Calu3 (cell line): ENCODE measurements at places on chromosomes 16 and 17. TPM values are rescaled to one million over a fixed set of nuclear protein-coding genes. Genes with fewer than 3 reads are reported as not detected.

- no peak overlapping the region for H3K4me3 ChIP-seq
- H3K4me1 ChIP-seq, result no peaks in the 10 kb centered on the region
- DNase-seq, result no peak
- no peaks in the 10 kb centered on the region for H3K27me3 ChIP-seq
- peaks cover 6% of the 10 kb centered on the region for H3K36me3 ChIP-seq
- H3K27ac ChIP-seq, result no peak overlapping the region
Measured at GRCh38 chr17:2238432-2239169, 65.0 kb downstream of the SMG6 start.

DNA sequence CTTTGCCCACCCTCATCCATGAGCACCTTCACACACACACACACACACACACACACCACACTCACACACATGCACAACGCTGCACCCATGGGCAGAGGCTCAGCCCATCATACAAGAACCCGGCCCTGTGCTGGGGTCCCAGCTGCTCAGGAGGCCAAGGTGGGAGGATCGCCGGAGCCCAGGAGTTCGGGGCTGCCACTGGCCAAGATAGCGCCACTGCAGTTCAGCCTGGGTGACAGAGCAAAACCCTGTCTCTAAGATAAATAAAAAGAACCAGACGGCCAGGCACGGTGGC lies 3.4 kb upstream of the FSCN2 start:
- H3K27ac ChIP-seq, result no peak overlapping the region
- H3K4me1 ChIP-seq, result no peaks in the 10 kb centered on the region
- no peak overlapping the region for H3K4me3 ChIP-seq
- no peak for DNase-seq
- peaks cover 35% of the 10 kb centered on the region for H3K36me3 ChIP-seq

GRCh38 chr17:11514981-11515680 lies 83.1 kb upstream of the DNAH9 start:
- H3K4me3 ChIP-seq, result no peak overlapping the region
- no peaks in the 10 kb centered on the region for H3K27me3 ChIP-seq
- no peaks in the 10 kb centered on the region for H3K36me3 ChIP-seq

The CCL17 gene
- not detected in 2 replicates for total RNA-seq

DNA sequence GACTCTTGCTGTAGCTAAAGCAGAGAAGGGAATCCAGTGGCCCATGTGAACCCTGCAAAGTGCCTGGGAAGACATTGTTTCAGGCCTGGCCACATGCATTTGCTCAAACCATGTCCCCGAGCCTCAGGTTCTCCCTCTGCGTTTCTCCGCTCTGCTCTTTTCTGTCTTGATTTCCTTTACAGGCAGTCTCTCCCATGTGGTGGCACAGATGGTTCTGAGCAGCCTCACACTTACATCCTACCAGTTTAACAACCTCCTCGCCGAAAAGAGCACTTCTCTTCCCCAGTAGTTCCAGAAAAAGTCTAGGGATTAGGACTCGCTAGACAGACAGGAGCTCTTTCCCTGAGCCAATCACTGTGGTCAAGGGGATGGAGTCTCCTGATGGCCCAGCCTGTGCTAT lies 28.3 kb upstream of the MYH10 start:
- H3K27me3 ChIP-seq, result peaks cover 71% of the 10 kb centered on the region
- H3K4me1 ChIP-seq, result no peaks in the 10 kb centered on the region
- no peak overlapping the region for H3K4me3 ChIP-seq
